Neural cell (in vitro differentiated cells): ENCODE measurements at places on chromosomes 11 and 22. TPM values are rescaled to one million over a fixed set of nuclear protein-coding genes. Genes with fewer than 3 reads are reported as not detected.

Gene CECR2
- polyA plus RNA-seq, result 2.1 TPM in 2 replicates

Gene SLC36A4
- polyA plus RNA-seq, result 28.5 and 34.9 TPM in 2 replicates

Gene C22orf42
- 51.0 and 64.0 TPM in 2 replicates for polyA plus RNA-seq

Gene ELFN2
- polyA plus RNA-seq, result 4.4 and 5.2 TPM in 2 replicates

Gene CDKN1C
- polyA plus RNA-seq, result 36.7 and 51.2 TPM in 2 replicates

Gene GPHA2
- not detected in 2 replicates for polyA plus RNA-seq

Gene ROBO4
- polyA plus RNA-seq, result not detected in 2 replicates

Gene RHBDD3
- 114 and 135 TPM in 2 replicates for polyA plus RNA-seq

Gene EHF
- polyA plus RNA-seq, result 0.17 TPM in 1 of 2 replicates, not detected in the other

Gene OTOG
- 0.08 TPM in 1 of 2 replicates, not detected in the other for polyA plus RNA-seq

Gene IFITM1
- 0.35 TPM in 1 of 2 replicates, not detected in the other for polyA plus RNA-seq

Gene OR5P2
- polyA plus RNA-seq, result not detected in 2 replicates

Gene ARHGAP42
- 0.20 and 0.64 TPM in 2 replicates for polyA plus RNA-seq

Gene PATE2
- polyA plus RNA-seq, result not detected in 2 replicates

Gene LMF2
- 76.5 and 85.2 TPM in 2 replicates for polyA plus RNA-seq

Gene OR4C46
- polyA plus RNA-seq, result not detected in 2 replicates

Gene KCNQ1OT1
- 0.12 and 0.32 TPM in 2 replicates for polyA plus RNA-seq

Gene GPR83
- polyA plus RNA-seq, result 0.37 and 0.74 TPM in 2 replicates

Gene GNG3
- polyA plus RNA-seq, result 120 and 121 TPM in 2 replicates

Gene MIAT
- polyA plus RNA-seq, result 529 and 710 TPM in 2 replicates

Gene HOATZ
- polyA plus RNA-seq, result not detected in 2 replicates

Gene SYT8
- polyA plus RNA-seq, result not detected in 2 replicates

Gene SYNGR1
- polyA plus RNA-seq, result 68.4 and 85.4 TPM in 2 replicates

Gene HPX
- polyA plus RNA-seq, result 11.1 and 17.3 TPM in 2 replicates

Gene PRG3
- polyA plus RNA-seq, result not detected in 2 replicates

Gene ATG2A
- 7.5 and 10.7 TPM in 2 replicates for polyA plus RNA-seq
